Right lung (tissue), 10 donors: ENCODE measurements at places on chromosomes 6 and 20.

GRCh38 chr20:1883986-1884385 is 11.2 kb upstream of the SIRPA start:
- DNase-seq = no peak

DNA sequence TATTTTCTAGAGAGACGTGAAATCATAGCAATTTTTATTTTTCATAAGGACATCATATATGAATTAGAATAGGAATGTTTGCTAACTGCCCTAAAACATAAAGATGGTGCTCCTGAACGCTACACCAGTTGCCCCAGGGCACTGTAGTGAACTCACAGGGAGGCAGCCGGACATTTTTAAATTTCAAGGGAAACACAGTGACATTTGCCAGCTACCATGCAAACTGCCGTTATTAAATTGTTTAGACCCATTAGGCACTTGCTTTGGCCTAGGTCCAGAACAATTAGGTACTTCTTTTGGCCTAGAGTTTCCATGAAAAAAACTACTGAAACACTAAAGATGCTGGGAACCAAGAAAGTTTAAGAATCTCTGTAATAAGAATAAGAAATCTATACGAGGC is 24.9 kb upstream of the CFAP206 start:
- no peak for DNase-seq

GRCh38 chr20:38303908-38304379 is at the start of gene BPI:
TSS of gene BPI (plus strand) at chr20:38304156. CDS start at chr20:38304224, 68 bp downstream.
- no peak for DNase-seq

DNA sequence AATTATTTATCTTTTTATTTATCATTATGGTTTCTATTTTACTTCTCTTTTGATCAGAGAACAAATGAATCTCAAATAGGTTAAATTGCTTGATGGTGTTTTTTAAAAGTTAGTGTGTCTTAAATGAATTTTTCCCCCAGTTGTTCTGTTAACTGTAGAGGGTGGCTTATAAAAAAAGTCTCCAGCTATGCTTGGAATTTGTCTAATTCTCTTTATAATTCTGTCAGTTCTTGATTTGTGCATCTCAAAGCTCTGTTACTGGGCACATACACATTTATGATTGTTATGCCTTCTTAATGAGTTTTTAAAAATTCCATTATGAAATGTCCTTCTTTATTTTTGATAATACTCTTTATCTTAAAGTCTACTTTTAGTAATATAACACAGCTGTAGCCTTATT is 58.0 kb downstream of the LIN28B start:
- no peak for DNase-seq

GRCh38 chr20:56442389-56443365 is 25.8 kb upstream of the RTF2 start:
- no peak for DNase-seq

- DNase-seq = no peak
Measured at GRCh38 chr6:33217681-33218080, 9.4 kb downstream of the RING1 start.

DNA sequence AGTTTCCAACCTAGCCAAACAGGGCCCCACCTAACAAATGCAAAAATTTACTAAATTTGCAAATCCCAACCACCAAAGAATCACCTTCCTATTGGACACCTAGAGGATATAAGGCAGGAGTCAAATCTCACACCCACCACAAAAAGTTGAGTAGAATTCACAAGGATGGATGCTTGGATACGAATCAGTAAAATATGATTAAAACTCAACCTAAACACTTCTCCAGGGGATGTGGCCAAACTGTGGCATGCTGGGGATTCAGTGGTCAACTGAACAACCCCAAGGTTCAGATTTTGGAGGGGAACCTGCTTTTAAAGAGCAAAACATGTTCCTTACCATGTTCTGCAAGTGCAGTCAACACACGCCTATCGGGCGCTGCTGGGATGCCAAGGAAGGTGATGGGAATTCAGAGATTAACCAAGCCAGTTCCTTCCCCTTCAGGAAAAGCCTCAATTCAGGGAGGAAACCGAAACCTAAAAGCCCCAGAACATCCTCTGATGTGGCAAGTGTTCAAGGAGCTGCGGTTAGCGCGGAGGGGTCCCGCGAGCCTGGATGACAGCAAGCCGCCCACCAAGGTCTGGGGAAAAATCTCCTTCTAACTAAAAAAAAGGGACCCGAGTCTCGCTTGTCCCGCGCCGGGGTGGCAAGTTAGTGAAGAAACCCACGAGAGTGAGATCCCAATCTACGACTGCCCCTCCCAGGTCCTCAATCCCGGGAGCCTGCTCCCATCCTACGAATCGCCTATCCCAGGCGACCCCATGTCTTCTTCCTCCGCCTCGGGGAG is 902 bp downstream of the SAMHD1 start:
- DNase-seq = no peak

DNA sequence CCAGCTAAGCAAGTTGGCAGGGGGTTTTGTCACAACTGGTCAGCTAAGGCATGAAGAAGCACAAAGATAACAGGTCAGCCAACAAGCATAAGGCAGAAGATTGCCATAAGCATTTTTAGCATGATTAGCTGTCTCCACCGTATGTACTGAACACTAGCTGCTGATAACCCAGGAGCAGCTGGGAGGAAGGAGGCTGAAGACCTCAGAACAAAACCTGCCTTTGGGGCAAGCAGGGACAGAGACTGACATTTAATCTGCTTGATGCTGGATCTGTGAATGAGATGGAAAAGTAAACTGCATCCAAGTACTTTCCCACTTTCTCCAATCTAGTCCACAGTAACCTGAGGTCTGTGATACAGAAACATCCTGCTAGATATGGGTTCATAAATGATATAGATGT is 353.0 kb upstream of the MAP3K7 start:
- no peak for DNase-seq

GRCh38 chr6:45589367-45589766 is 211.6 kb upstream of the SUPT3H start:
- DNase-seq = no peak

- DNase-seq = no peak
Measured at GRCh38 chr20:51574248-51575033, 31.9 kb upstream of the NFATC2 start.

GRCh38 chr20:16171180-16171579 is 402.1 kb downstream of the KIF16B start:
- no peak for DNase-seq

DNA sequence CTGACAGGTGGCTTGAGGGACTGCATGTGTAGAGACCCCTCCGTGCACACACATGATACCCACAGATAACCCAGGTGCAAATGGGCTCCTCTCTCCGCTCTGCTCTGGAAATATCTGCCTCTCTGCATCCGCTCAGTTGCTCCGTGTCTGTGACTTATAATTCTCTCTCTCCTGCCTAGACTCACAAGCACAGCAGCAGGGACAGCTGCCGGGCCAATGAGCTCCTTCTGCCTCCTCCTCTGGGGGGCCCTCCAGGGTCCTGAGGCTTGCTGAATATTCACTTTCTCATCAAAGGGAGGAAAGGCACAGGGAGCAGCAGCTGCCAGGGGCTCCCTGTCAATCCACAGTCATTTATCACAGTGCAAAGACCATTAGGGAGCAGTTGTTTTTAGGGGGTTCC is 24.1 kb downstream of the LRFN2 start:
- DNase-seq = no peak

DNA sequence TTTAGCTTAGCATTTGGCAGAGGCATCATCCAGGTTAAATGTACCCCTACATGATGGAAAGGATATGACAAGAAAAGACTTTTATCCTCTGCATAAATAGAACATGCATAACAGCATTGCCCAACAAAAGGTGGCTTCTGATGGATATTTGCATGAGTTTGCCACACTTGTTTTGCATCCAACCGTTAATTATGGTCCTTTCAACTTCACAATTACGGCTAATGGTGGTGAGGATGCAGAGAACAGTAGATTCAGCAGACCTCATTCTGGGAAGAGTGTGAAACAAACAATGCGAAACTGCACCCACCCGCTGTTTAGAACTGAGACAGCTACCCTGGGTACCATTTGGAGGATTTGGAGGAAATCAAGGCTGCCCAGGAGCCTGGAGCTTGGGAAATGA is 690.9 kb upstream of the CHD6 start:
- no peak for DNase-seq

- no peak for DNase-seq
Measured at GRCh38 chr6:42243046-42243445, 25.4 kb upstream of the MRPS10 start.

GRCh38 chr6:149314325-149314905 is 3.1 kb upstream of the TAB2 start:
- no peak for DNase-seq

- no peak for DNase-seq
Measured at GRCh38 chr6:112198582-112198981, 55.8 kb downstream of the LAMA4 start.

- DNase-seq = no peak
Measured at GRCh38 chr20:43999848-44000247, 85.2 kb downstream of the TOX2 start.

GRCh38 chr6:26031151-26031594 is 56.1 kb upstream of the HFE start:
- no peak for DNase-seq

DNA sequence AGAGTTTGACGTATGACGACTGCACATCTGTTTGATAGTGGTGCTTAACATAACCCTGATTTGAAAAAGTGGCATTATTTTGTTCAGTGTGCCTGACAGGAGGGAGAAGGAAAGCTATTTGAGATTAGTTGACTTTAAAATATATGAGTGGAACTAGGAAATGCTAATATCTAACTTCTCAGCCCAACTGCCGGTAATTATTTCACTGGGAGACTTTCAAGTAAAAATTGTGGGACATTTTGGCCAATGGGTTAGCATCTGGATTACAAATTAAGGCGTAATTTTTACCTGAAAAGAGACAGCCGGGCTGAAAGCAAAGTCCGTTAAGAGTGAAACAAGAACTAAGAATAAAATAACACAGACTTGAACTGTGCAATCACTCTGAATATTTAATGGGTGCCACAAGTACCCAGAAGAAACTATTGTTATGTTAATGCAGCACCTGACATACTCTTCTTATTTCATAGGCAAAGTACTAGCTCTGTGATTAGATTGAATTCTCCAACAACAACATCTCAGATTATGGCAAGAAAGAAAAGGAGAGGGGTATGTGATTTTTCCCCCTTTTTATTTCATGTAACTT is 2.0 kb downstream of the HEY2 start:
- no peak for DNase-seq

DNA sequence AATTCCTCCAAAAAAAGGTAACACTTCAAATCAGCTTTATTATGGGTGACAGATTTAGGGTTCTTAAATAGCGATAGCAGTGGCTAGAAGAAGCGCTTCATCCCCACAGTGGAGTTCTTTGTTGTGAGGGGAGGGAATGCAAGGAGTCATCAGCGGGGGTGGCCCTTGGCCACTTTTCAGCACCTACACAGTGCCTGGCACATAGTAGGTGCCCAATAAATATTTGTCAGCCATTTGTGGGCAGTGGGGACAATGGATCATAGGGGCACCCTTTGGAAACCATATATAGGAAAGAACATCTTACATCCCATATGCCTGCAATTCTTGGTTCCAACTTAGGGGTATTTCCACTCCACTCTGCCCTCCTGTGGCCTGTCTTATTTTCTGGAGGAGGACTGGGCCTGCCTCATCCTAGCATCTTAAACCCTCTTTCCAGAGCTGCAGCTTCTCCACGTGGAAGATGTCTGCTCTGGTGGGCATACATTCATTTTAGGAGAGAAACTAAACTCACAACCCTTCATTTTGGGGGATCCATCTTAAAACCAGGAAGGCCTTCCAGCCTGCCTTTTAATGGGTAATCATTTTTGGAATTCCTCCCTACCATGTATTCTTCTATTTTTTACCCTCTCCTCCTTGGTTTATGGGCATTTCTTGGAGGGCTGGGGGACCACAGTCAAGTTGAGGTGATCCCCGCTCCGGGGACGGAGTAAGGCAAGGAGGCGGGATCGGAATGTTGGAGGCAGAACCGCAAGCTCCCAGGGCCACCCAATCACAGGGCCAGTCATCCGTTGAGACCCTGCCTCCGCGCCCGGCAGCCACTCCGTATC is 2.6 kb upstream of the GPSM3 start:
- no peak for DNase-seq

- no peak for DNase-seq
Measured at GRCh38 chr20:49237531-49237930, 18.3 kb downstream of the DDX27 start.

DNA sequence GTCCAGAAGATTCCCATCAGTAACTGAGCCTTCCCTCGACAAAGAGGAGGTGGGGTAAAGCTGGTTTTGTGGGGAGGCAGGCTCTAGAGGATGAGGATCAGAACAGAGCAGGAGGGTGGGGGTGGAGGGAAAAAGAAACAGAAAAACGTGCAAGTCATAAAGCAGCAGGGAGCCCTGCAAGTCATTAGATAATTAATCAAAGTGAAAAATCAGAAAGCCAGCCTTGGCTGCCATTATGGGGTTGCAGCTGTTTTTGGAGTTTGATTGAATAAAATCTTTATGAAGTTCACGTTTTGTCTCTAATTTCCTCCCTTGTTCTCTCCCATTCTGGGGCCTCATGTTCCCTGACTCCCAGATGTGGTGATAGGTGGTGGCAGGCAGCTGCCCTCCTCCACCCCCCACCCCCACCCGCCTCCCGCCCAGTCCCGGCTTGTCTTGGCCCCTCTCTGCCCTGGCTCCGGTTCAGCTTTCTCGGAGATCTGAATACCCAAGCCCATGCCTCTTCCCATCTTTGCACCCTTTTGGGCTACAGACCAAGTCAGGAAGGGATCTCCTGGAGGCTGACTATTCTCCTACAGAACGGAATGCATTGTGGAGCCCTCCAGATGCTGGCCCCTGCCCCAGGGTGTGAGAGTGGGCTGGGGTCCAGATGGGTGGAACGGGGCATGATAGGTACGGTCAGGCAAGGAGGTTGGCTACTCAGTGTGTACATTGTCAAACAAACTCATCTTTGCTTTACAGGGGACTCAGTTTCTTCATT is 141.8 kb downstream of the CDC5L start:
- no peak for DNase-seq

DNA sequence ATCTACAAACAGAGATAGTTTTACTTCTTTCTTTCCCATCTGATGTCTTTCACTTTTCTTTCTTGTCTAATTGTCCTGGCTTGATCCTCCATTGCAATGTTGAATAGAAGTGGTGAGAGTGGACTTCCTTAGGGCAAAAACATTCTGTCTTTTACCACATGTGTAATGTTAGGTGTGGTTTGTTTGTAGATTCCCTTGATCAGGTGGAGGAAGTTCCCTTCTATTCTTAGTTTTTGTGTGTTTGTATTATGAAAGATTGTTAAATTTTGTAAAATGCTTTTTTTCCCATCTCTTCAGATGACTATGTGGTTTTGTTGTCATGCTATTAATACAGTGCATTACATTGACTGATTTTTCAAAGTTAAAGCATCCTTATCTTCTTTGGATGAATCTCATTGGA is 41.6 kb upstream of the DUSP22 start:
- no peak for DNase-seq

DNA sequence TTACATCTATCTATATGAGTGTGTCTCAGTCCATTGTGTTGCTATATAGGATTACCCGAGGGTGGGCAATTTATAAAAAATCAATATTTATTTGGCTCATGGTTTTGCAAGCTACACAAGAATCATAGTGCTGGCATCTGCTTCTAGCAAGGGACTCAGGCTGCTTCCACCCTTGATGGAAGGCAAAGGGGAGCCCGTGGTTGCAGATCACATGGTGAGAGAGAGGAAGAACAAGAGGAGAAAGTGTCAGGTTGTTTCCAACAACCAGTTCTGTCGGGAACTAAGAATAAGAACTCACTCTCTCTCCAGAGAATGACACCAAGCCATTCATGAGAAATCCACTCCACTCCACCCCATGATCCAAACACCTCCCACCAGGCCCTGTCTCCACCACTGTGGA is 48.2 kb upstream of the TENT5A start:
- no peak for DNase-seq
